ENCODE measurements at places on chromosomes 7 and 10.

DNA sequence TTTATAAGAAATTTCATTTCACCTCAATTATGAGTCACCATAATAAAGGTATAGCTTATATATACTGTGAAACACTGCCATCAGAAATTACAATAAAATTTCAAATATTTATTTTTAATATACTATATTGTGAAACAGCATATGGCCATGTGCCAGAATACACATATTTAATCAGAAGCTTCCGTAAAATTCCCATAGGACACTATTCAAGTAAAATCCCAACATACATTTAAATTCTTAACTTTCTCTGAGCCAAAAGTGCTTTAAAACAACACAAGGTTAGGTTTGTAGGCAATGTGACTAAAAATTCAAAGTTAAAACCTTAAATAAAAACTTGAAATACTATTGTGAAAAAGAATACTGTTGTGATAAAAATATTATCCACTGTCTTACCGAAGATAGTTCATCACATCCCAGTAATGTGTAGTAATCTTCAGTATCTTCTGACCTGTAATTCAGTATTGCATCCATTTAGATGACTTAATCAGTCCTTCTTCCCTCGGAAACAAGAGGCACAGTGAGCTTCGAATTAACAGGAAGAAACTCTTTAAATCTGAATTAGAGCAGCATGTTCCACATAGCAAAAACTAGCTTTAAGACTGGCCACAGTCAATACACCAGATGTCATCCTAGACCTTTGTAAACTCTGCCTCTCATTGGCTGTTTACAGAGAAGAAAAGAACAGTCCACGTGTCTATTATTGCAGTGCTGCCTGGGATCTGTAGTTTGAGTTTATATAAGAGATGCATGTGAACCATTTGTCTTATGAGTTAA is at the start of gene DNAJC12:
Gene DNAJC12, minus strand, starts transcription at position 648 of the 774 bp plus-strand sequence. Its CDS starts 177 bp downstream, at position 471.
- no peak for DNase-seq

GRCh38 chr10:52313933-52314821 is at the start of gene DKK1:
TSS of gene DKK1 (plus strand) at chr10:52314281. CDS start at chr10:52314435, 154 bp downstream.
- DNase-seq = peak; percentile 61

- DNase-seq = no peak
Observed at GRCh38 chr7:75888464-75889222, 9.8 kb downstream of the RHBDD2 start.

- no peak for DNase-seq
Observed at GRCh38 chr7:124919841-124920240, 9.8 kb downstream of the POT1 start.

DNA sequence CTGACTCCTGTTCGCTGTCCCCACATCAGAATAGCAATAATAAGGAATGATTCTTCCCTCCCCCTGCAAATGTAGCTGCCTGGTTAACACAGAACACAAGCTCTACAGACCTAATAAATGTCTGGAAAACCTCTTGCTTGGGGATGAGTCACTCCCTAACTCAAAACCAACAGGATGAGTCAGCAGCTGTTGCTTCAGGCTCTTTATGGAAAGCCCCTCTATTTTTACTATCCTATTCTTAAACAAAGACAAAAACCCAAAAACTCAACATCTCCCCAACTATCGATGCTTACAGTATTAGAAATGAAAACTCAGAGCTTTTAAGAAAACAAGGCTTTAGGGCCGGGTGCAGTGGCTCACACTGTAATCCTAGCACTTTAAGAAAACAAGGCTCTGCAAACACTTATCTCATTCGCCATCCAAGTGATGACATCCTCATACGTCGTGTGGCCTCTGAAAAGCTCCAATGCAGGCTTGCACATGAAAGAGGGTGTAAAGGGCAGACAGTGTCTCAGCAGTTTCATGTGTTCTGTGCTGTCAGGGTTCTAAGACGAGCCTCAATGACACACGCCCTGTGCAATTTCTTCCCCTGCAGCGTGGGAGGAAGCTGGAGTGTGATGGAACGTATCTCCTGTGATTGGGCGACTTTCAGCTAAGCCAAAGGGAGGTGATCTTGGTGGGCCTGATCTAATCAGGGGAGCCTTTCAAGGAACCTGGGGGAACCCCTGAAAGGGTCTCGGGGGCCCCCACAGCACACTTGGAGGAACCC is 70.1 kb downstream of the AMZ1 start:
- DNase-seq = no peak

DNA sequence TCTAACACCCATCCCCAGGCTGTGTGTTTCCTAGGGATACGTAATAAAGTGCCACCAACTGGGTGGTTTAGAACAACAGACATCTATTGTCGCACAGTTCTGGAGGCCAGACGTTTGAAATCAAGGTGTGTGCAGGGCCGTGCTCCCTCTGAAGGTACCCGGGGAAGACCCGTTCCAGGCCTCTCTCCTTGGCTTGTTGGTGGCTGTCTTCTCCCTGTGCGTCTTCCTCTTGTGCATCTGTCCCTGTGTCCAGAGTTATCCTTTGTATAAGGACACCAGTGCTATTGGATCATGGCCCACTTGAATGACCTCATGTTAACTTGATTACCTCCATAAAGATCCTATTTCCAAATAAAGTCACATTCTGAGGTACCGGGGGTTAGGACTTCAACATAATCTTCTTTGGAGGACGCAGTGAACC is 15.6 kb downstream of the GRK5 start:
- DNase-seq = no peak

- no peak for DNase-seq
Observed at GRCh38 chr7:21076574-21076973, 289.9 kb upstream of the SP8 start.

GRCh38 chr10:129870474-129870757 is 93.7 kb downstream of the EBF3 start:
- DNase-seq = no peak

DNA sequence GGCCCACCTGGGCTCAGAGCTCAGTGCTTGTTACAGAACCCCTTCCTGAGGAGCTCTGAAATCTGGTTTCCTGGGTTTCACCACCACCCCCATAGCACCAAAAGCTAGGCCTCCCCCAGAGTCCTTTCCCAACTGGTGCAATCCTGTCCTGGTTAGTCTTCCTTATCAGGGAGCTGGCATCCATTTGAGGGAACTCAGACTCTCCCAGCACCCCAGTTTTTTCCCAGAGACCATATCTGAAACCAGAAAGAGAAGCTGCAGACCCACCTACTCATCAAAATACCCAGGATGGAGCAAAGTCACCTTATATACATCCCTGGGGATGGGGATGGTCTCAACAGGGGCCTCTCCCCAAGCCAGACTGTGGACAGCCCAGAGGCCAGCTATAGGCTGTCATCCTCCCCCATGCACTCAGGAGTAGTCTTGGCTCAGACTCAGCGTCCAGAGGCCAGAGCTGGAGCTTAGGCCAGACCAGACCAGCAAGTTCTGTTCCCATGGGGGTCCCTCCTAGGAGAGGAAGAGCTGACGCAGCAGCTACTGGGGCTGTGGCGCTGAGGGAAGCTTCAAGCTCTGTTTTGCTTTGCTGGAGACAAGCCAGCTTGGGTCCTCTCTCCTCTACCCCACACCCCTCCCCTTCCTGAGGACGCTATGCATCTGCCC is 3.0 kb downstream of the TBATA start:
- no peak for DNase-seq

DNA sequence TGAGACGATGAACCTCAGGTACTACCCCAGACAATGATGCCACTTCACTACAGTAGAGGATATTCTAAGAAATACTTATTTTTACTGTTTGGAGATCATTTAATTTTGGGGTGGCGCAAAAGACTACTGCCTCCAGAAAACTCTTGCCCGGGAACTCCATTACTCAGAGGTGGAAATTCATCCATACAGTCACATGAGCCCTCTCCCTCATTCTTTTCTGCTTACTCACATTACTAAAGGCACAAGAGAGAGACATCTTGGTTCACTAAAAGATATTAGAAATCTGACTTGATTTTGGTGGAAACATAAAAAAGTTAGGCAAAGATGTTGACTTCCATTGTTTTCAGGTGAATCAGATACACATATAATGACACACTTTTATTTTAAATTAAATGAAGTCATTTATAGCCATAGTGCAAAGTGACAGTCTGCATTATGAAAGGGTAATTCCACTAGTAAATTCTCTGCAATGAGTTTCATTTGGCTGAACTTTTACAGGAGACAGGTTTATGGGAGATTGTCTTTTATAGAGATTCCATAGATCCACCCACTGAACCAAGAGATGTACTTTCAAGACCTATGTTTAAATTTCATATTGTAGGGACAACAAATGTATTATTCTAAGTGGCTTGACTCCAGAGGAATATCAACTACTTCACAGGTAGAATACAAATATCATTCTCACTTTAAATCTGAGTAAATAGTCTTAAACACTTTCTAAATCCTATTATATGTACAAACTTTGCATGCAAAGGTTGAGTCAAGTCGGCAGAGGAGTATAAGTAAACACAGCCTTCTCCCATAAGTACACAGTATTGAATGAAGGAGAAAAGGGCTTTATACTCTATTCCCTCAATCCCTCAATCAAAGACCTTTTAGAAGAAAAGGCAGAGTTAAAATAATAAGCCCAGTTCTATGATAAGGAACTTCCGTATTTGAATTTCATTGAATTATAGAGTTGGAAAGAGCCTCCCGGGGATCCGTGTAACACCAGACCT is 18.8 kb downstream of the NEBL start:
- no peak for DNase-seq

- no peak for DNase-seq
Observed at GRCh38 chr10:126387931-126388911, at the start of gene ADAM12. TSS of gene ADAM12 (minus strand) at chr10:126388477. CDS start at chr10:126388145, 332 bp downstream.

- DNase-seq = no peak
Observed at GRCh38 chr10:131982796-131983195, 1.1 kb upstream of the BNIP3 start.

DNA sequence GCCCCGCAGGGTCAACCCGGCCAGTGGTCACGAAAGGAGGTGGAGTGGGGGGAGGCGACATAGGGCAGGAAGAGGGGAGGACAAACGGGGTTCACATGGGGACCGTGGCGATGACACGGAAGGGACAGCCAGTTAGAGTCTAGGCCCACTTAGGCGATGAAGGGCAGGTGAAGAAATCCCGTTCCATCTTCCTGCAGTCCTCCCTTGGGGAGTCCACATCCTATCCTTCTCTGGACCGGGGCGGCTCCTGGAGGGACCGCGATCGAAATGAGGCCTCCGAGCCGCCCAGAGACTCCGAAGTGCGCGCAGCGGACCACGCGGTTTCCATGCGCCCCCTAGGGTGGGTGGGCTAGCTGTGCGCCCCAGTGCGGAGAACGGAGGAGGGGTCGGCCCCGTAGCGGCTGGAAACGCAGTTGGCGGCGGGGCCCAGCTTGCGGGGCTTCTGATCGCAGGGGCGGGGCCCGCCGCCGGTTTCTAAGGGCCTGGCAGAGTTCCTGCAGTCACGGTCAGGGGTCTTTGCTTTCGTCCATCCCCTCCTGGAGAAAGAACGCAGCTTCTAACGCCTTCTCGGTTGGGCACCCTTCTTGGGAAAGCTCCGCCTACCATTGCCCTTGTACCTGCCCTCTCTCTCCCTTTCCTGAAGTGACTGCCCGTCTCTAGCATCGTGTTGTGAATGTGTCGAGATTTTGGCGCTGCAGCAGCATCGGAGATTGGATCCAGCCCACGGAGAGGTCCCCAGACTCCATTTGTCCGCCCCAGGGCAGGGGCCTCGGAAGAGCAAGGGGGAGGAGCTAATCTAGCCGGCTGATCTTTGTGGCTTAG is 17.9 kb upstream of the TMEM225B start:
- peak; percentile 58 for DNase-seq

- no peak for DNase-seq
Observed at GRCh38 chr10:110337906-110338305, 33.2 kb upstream of the SMNDC1 start.

GRCh38 chr10:61951144-61951483 is 49.6 kb downstream of the ARID5B start:
- no peak for DNase-seq

- DNase-seq = no peak
Observed at GRCh38 chr10:88415533-88416130, 167.5 kb downstream of the RNLS start.

GRCh38 chr7:106108991-106109390 is 3.1 kb downstream of the SYPL1 start:
- DNase-seq = no peak

- DNase-seq = no peak
Observed at GRCh38 chr10:93993414-93993781, 333 bp upstream of the PLCE1 start.

- DNase-seq = no peak
Observed at GRCh38 chr10:24333736-24334135, 124.8 kb downstream of the KIAA1217 start.

DNA sequence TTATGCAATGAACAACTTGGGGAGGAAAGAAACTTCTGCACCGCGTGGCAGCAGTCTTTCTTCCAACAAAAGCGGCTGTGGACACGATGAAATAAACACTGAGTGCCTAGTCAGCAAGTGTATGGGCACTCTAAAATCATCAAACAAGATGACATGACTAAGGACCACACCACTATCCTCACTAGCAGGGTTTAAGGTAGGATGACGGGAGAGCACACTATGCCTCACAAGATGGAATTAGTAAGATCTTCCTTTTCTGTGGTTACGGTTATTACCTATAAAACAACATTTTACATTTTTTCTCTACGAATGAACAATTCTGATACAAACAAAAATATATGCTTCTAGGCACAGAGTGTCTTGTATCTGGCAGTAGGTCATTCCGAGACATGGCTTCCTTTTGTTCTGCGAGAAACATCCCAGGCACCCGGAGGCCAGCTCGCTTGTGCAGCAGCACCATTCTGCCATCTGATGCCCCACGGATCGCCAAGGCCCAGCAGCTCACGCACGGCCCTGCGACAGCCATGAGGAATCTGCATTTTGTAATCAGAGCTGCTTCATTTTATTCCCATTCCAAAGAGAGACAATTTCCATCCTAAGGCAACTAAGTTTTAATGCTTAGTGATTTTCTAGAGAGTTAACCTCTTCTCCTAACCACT is 54.1 kb upstream of the NCAPG2 start:
- no peak for DNase-seq

- DNase-seq = no peak
Observed at GRCh38 chr10:59820471-59820870, 67.2 kb upstream of the MRLN start.

DNA sequence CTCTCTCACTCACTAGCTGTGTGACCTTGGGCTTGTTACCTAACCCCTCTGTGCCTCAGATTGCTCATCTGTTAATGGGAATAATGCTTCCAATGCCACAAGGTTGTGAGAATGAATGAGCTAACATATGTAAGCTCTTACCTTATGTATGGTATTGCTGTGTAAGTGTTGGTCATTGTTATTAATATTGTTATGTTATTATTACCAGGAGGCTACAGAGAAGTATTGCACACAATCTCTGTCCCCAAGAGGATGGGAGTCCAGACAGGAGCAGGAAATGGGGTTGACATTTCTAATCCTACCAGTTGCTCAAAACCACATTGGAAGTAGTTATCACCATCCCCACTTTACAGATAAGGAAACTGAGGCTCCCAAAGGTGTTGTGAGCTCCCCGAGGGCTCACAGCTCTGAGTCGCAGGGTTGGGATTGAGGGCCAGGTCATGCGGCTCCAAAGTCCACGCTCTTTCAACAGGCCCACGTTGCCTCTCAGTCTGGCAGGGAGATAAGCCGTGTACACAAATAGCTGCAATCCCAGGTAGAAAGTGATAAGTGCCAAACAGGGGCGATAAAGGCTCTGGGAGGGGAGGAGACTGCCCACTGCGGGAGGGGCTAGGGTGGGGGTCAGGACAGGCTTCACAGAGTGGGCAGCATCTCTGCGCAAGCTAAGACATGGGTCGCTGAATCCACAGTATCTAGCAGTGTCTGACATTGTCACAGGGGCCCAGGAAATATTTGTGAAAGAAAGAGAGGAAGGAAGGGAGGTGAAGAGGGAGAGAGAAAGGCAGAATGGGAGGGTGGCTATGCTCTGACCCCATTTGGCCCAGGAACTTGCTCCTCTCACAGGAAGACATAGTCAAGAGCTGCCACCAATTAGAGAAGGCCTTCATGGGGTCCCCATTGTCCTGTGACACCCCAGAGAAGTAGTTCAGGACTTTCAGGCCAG is 9.6 kb upstream of the ZMIZ1 start:
- DNase-seq = no peak

- DNase-seq = no peak
Observed at GRCh38 chr7:137073571-137074325, 205.3 kb downstream of the CHRM2 start.

Measured in iPS DF 6.9 (cell line).